ENCODE measurements at places on chromosomes 13 and 19. TPM values are rescaled to one million over a fixed set of nuclear protein-coding genes. Genes with fewer than 3 reads are reported as not detected.

The GPC6 gene
- not detected for total RNA-seq

The DLEU7 gene
- not detected for total RNA-seq

The NAPA gene
- 147 TPM for total RNA-seq

The IL27RA gene
- 5.5 TPM for total RNA-seq

Data from mammary microvascular endothelial cell (primary cell).